Activated CD8-positive, alpha-beta T cell treated with anti-CD3 and anti-CD28 coated beads for 36 hours (primary cell): ENCODE measurements at places on chromosomes 7 and 10. TPM values are rescaled to one million over a fixed set of nuclear protein-coding genes. Genes with fewer than 3 reads are reported as not detected.

The PRLHR gene
- total RNA-seq, result not detected

The ZNF503 gene
- 0.25 TPM for total RNA-seq

The NUTM2E gene
- total RNA-seq, result not detected

The NRAP gene
- total RNA-seq, result not detected

The PNLIPRP1 gene
- not detected for total RNA-seq

The CPED1 gene
- total RNA-seq, result not detected

The PON3 gene
- not detected for total RNA-seq

The HHEX gene
- 0.58 TPM for total RNA-seq
